ENCODE measurements at places on chromosomes 12 and 14.

DNA sequence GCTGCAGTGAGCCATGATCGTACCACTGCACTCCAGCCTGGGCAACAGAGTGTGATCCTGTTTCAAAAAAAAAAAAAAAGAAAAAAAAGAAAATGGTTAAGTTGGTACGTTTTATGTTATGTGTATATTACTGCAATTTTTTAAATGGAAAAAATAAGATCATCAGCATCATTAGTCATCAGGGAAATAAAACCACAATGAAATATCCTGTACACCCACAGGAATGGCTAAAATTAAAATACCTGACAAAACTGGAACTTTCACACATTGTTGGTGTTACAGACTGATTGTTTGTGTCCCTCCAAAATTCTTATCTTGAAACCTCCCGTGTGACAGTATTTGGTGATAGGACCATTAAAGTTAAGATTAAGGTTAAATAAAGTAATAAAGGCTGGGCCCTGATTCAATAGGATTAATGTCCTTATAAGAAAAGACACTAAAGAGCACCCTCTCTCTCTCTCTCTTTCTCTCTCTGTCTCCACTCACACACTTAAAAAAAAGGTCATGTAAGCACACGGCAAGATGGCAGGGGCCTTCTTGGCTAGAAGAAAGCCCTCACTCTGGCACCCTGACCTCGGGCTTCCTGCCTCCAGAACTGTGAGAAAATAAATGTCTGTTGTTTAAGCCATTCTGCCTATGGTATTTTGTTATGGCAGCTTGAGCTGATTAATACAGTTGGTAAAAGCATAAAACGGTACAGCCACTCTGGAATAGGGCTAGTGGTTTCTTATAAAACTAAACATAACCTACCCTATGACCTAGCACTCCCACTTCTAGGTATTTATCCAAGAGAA is 48.3 kb upstream of the ZFP36L1 start:
- peaks cover 21% of the 10 kb centered on the region for H3K4me1 ChIP-seq
- peak overlapping the region; percentile 73 for H3K27ac ChIP-seq
- no peak for DNase-seq

DNA sequence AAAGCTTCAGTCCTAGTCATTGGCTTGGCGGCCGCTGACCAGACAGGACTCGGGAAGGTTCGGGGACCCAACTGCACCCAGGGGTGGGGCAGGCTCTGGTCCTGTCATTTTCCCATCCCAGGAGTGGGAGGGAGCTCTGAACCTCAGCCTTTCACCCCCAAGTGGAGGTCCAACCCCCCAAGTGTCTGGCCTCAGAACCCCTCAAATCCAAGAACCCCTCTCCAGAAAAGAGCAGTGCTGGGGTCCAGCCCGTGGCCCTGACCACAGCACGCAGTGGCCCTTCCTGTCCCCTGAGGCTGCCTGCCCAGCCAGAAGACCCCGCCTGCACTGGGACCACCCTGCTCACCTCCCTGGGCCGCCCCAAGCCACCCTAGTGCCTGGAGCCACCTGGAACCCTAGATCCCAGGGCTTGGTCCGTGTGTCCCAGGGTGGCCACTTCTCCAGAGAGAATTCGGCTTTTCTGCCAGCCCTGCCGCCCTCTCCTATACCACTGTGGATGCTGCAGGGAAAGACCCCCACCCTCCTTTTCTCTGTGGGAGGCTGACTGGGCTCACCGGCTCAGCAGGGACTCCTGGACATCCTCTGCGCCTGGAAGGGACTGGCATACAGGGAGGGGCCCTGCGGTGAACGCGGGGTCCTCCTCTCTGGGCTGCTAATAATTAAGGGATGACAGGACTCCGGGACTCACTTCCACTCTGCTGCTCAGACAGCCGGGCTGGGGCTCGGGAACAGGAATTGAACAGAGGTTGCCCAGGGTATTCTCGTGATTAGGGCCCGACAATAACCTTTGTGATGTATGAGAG is 326.9 kb upstream of the SFSWAP start:
- H3K27ac ChIP-seq = no peak overlapping the region
- no peaks in the 10 kb centered on the region for H3K27me3 ChIP-seq
- H3K36me3 ChIP-seq = no peaks in the 10 kb centered on the region
- H3K4me1 ChIP-seq = no peaks in the 10 kb centered on the region
- no peak overlapping the region for H3K4me3 ChIP-seq

- H3K27ac ChIP-seq = peak overlapping the region; percentile 54
- H3K27me3 ChIP-seq = peaks cover 20% of the 10 kb centered on the region
- H3K4me3 ChIP-seq = no peak overlapping the region
- no peaks in the 10 kb centered on the region for H3K36me3 ChIP-seq
- peak; percentile 45 for DNase-seq
Observed at GRCh38 chr12:49776413-49776812, 35.1 kb downstream of the TMBIM6 start.

- peaks cover 2% of the 10 kb centered on the region for H3K27me3 ChIP-seq
- no peaks in the 10 kb centered on the region for H3K4me1 ChIP-seq
- no peaks in the 10 kb centered on the region for H3K36me3 ChIP-seq
- DNase-seq = no peak
- H3K4me3 ChIP-seq = no peak overlapping the region
- no peak overlapping the region for H3K27ac ChIP-seq
Observed at GRCh38 chr12:68098939-68099338, 60.6 kb downstream of the IFNG start.

DNA sequence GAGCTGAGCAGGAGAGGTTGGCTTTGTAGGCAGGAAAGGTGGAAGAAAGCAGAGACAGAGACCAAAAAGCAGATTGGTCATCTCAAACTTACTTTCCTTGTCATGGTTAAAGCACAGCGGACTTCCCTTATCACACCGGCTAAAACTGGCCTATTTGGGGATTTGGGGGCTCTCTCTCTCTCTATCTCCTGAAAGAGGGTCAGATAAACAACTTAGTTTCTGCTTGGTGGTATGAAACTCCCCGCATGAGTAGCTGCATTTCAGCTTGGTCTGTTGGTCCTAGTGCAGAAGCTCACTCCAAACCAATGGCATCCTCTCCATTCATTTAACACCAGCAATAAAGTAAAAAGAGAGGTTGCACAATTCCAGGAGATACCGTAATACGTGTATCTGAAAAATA is 57.1 kb downstream of the TNFAIP2 start:
- H3K27ac ChIP-seq = no peak overlapping the region
- peaks cover 13% of the 10 kb centered on the region for H3K27me3 ChIP-seq
- H3K4me1 ChIP-seq = no peaks in the 10 kb centered on the region

DNA sequence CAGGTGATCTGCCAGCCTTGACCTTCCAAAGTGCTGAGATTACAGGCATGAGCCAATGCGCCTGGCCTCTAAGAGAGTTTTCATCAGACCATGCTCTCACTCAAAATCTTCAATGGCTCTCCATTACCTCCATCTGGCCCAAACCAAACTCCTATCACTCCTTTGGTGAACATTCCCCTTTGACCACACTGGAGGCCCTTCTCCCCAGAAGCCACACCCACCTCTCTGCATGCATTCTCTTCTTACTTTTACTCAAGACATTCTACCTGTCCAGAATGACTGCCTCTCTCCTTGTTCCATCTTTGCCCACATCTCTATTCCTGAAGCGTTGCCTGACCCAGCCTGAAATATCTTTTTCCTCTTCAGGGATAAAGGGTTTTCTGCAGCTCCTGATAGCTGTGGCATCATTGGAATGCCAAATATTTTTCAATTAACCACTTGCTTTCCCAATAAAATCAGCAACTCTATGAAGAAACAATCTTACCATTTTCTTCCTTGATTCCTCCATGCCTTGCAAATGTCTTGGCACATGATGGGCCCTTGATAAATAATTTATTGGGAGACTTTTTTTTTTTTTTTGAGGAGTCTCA is 15.5 kb downstream of the PLEK2 start:
- peaks cover 1% of the 10 kb centered on the region for H3K27me3 ChIP-seq
- no peak for DNase-seq
- no peaks in the 10 kb centered on the region for H3K36me3 ChIP-seq

DNA sequence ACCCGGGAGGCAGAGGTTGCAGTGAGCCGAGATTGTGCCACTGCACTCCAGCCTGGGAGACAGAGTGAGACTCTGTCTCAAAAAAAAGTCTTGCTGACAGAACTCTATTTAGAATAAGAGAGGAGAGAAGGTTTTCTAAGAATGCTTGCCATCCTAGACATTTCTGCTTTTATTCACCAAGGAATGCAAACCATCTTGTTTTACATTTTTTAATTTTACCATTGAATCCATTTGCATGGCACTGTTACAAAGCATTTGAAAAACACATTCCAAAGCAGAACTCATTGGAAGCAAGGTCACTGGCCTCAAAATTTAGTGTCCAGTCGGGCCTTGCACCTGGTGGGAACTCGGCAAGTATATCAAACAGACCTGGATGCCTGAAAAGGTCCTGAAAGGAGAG is 44.2 kb upstream of the RASSF3 start:
- H3K4me1 ChIP-seq = peaks cover 7% of the 10 kb centered on the region
- DNase-seq = no peak
- H3K4me3 ChIP-seq = no peak overlapping the region
- peaks cover 3% of the 10 kb centered on the region for H3K27me3 ChIP-seq

- H3K36me3 ChIP-seq = peaks cover 54% of the 10 kb centered on the region
- DNase-seq = no peak
- H3K27ac ChIP-seq = no peak overlapping the region
- peaks cover 7% of the 10 kb centered on the region for H3K4me1 ChIP-seq
Observed at GRCh38 chr12:46579474-46579873, 206.9 kb upstream of the SLC38A2 start.

GRCh38 chr14:99156090-99156425 is 115.9 kb downstream of the BCL11B start:
- H3K27ac ChIP-seq = no peak overlapping the region
- H3K36me3 ChIP-seq = no peaks in the 10 kb centered on the region
- H3K4me3 ChIP-seq = no peak overlapping the region

DNA sequence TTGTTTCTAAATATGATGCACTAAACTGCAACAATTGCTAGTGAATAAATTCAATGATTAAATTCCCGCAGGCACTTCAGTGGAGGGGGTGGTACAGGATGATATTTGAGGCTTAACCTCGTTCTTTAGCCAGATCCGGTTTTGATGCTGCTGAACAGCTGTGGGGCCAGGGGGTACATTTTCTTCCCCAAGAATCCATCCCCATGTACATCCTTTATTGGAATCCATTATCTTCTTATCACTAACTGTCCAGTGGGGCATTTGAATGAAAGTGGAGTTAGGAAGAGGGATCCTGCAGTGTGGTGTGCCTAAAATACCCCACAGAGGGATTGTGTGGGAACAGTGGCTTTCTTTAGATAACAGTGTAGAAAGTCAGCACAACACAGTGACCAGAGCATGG is 45.2 kb upstream of the OASL start:
- H3K4me1 ChIP-seq = peaks cover 12% of the 10 kb centered on the region
- H3K4me3 ChIP-seq = no peak overlapping the region
- peaks cover 13% of the 10 kb centered on the region for H3K27me3 ChIP-seq
- H3K27ac ChIP-seq = no peak overlapping the region
- no peaks in the 10 kb centered on the region for H3K36me3 ChIP-seq

GRCh38 chr12:47752552-47752951 is 6.1 kb downstream of the RAPGEF3 start:
- peaks cover 31% of the 10 kb centered on the region for H3K4me1 ChIP-seq
- no peak overlapping the region for H3K27ac ChIP-seq
- H3K27me3 ChIP-seq = no peaks in the 10 kb centered on the region
